Sigmoid colon (tissue), 7 donors: ENCODE measurements at places on chromosomes 2 and 18. TPM values are rescaled to one million over a fixed set of nuclear protein-coding genes. Genes with fewer than 3 reads are reported as not detected.

DNA sequence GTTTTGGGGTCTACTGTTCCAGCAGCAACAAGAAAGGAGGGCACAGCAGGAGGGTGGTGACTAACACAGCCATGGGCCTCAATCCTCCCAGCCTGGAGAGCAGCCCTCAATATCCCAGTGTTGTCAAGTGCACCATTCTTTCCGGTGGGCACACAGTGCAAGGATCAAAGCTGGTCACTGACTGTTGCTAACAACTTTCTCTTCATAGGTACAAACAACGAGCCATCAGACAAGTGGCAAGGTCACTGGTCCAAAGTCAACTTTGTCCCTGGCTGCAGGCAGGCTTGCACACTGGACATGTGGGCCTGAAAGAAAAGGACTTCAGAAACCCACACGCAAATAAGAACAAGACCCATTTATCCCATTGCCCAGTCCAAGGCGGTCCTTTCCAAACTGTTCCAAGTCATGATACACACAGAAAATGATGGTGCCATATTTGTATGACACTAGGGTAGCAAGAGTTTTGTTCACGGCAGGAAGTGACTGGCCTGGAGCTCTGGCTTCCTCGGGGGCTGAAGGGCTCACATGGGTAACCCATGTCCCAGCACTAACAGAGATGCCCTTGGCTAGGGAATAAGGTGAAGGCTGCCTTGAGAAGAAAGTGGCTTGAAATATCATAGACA lies 57.0 kb downstream of the KCTD1 start:
- DNase-seq: no peak

GRCh38 chr2:230134496-230135129 lies 65.9 kb upstream of the SLC16A14 start:
- DNase-seq: no peak

DNA sequence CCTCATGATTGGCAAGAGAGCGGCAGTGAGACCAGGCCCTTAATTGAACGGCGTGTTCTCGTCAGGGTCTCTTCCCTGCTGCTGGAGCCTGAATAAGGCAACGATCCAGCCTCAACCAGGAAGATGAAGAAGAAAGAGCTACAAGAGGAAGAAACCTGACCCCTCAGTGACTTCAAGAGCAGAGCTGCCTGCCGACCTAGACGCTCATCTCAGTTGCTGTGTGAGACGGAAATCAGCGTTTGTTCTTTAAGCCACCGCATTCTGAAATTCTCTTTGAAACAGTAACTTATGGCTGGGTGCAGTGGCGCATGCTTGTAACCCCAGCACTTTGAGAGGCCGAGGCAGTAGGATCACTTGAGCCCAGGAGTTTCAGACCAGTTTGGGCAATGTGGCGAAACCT lies 29.6 kb upstream of the KCNG3 start:
- no peak for DNase-seq

DNA sequence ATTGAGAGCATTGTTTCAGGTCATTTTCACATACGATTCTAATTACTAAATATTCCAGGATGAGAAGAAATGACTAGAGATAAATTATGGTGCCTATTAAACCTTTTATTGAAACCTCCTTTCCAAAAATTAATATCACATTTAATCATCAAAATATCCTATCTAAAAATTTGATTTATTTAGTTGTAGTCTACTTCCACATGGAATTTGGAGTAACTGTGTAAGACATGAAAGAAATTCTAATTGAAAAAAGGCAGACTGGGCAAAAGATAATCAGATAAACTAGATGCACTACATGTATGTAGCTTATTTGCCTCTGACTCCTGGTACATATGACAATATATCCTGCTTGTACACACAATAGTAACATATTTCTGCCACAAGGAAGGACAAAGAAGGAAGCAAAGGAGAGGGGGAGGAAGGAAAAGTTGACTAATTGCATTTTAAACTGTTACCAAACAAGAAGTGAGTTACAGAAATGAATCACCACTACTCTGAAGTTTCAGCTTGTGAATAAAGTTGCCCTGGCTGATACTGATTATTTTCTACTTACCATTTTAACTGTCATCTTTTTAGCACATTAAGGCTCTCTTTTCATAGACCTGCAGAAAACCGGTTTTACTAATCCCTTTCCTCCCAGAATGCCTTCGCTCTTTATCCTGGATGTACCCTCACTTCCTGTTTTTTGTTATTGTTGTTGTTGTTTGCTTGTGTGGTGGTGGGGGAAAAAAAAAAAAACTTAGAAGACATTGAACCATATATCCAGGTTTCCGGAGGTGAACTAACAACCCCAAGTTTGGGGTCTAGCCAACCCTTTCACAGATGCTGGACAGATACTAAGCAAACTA lies 28.4 kb downstream of the NRXN1 start:
- DNase-seq: no peak

DNA sequence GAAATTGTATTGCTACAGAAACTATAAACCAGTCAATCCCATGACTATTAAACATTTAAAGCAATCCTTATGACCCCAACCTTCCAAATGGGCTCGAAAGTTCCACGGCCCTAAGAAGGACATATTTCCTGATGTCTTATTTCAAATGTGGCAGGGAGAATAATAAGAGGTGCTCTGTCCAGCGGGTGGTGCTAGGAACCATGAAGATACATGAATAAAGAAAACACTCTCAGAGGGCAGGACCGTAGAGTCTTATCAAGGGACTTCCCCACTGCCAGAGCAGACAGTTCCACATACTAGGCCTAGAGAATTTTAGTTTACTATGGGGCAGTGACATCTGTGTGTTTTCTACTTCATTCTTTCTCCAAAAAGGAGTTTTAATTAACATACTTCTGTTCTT lies 187.1 kb upstream of the PIK3C3 start:
- no peak for DNase-seq

DNA sequence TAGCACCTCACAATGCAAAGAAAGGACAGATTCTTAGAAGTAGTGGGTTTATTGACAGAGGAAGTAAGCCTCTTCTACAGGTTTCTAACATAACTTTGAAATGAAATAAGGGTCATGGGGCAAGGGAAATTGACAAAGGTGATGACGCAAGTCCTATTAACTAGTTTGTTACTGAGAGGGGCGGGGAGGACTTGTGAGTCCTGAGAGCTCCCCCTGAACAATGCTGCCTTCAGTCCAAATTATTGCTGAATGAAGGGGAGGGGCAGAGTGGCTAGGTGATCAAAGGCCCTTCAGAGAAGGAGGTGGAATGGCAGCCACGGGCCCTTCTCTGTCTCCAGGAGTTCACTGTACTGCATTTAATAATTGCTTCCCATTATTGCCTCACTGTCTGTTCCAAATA lies 390.0 kb downstream of the MEIS1 start:
- no peak for DNase-seq

DNA sequence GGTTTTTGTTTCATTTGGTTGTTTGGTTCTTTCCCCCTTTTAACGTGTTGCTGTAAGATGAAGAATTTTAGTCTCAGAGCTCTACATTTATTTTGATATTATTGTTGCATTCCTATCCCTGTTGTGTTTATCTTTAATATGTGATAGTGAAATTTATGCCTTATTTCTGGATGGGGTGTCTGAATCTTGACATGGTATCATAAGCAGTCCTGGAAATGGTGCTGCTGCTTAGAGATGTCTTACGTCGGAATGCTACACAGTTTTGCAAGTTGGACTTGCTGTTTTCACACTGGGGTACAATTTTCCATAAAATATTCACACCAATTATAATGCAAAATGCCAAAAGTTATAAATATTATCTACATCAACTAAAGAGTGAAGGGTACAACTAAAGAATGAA lies 164.0 kb downstream of the GPD2 start:
- no peak for DNase-seq

DNA sequence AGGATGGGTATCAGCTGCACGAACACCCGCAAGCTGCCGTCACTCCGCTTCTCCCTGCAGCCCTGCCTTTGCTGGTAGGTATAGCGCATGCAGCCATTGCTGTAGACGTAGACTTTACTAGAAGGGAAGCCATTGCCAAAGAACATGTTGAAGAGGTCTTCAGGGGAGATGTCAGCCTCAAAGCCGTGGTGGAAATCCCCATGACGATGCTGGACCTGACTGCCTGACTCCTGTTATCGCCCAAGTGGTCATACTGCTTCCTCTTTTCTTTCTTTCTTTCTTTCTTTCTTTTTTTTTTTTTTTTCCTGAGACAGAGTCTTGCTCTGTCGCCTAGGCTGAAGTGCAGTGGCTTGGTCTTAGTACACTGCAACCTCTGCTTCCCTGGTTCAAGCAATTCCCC lies 68.7 kb upstream of the SPRED2 start:
- no peak for DNase-seq

- DNase-seq: no peak
Observed at GRCh38 chr2:78065366-78065765, 543.2 kb upstream of the LRRTM4 start.

GRCh38 chr2:110820128-110820527 lies 87.8 kb downstream of the ACOXL start:
- no peak for DNase-seq

The TDRD15 gene
- not detected for total RNA-seq

The LYG2 gene
- not detected for total RNA-seq

The MAP4K4 gene
- 50.7 TPM for total RNA-seq

The MOGAT1 gene
- total RNA-seq: not detected

The UGT1A4 gene
- not detected for total RNA-seq

The PDE1A gene
- 31.3 TPM for total RNA-seq
